ENCODE measurements at places on chromosomes 2 and 18.

DNA sequence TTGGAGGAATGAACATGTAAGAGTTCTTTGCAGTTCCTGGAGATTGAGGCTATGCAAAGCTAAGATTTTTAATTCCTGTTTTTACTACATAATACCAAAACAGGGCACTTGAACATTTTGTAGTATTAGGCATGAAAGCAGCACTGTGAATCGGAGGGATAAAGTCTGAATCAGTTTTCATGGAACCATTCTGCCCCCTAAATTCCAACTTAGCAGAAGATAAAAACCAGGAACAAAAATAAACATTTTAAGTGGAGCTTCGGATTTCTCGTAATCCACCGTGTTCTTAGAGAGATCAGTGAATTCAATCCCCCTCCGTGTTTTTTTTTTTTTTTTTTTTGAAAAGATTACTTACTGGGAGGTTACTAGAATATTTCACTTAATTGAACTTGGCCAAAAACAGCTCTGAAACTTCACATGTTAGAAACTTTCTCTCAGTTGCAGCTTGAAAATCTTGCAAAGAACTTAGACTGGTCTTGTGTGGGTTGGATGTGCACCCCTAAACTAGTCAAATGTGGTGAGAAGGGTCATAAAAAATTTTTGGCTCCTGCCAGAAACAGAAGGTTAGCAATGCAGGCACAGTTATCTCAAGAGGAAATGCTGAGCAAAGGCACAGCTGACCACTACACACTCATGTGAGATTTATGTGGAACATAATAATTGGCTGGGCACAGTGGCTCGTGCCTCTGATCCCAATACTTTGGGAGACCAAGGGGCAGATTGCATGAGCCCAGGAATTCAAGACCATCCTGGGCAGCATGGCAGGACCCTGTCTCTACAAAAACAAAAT, 145.4 kb upstream of the RNF152 start:
- no peak overlapping the region for H3K4me3 ChIP-seq
- H3K4me1 ChIP-seq = peaks cover 35% of the 10 kb centered on the region
- DNase-seq = no peak
- no peaks in the 10 kb centered on the region for H3K36me3 ChIP-seq

DNA sequence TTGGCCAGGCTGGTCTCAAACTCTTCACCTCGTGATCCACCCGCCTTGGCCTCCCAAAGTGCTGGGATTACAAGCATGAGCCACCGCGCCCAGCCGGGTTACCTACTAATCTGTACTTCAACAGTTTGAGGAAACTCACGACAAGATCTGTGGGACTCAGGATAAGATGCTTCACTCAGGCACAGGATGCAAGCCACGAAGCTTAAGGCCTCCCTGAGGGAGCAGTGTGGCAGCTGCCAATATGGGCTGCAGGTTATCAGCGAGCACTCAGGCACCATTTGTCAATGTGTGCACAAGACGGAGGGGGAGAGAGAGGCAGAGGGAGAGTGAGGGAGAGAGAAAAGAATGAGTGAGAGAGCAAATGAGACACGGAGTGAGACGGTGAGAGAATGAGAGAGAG, 173.6 kb upstream of the RAB6C start:
- no peak overlapping the region for H3K4me3 ChIP-seq
- peak; percentile 64 for DNase-seq
- H3K27ac ChIP-seq = no peak overlapping the region

DNA sequence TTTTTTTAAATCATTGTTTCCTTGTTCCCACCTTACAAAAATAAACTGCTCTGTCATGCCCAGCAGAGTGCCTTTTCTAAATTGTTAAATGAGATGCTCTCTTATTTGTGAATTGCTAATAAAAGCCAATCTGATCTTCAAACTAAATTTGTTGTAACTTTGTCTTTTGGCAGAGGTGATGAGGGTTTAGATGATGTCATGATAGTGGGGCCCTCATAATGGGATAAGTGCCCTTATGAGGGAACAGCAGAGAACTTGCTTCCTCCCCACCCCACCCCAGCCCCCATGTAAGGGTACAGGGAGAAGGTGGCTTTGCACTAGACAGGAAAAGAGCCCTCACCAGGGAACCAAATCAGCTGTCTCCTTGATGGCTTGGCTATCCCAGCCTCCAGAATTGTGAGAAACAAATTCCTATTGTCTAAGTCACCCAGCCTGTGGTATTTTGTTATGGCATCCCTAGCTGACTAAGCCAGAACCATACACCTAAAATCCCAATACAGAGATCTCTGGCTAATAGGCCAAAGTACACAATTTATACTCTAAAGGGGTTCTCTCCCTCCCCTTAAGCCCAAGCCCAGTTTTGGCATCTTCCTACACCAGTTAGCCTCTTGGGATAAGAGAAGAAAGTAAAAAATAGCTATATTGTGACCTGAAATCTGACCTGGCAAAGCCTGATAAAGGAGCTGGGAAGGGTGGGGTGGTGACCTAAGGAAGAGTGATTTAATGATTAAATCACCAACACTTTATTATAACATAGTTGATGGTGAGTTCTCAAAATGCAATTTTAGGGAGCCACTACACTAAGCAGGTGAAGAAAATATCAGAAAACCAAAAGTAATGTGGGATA, 40.3 kb upstream of the HNRNPA3 start:
- H3K27me3 ChIP-seq = no peaks in the 10 kb centered on the region
- peaks cover 23% of the 10 kb centered on the region for H3K4me1 ChIP-seq
- no peak overlapping the region for H3K4me3 ChIP-seq
- H3K36me3 ChIP-seq = no peaks in the 10 kb centered on the region
- no peak for DNase-seq
- H3K27ac ChIP-seq = no peak overlapping the region

GRCh38 chr2:64260817-64261216, 116.6 kb upstream of the PELI1 start:
- no peaks in the 10 kb centered on the region for H3K36me3 ChIP-seq
- no peak overlapping the region for H3K4me3 ChIP-seq
- no peak overlapping the region for H3K27ac ChIP-seq
- H3K27me3 ChIP-seq = no peaks in the 10 kb centered on the region

DNA sequence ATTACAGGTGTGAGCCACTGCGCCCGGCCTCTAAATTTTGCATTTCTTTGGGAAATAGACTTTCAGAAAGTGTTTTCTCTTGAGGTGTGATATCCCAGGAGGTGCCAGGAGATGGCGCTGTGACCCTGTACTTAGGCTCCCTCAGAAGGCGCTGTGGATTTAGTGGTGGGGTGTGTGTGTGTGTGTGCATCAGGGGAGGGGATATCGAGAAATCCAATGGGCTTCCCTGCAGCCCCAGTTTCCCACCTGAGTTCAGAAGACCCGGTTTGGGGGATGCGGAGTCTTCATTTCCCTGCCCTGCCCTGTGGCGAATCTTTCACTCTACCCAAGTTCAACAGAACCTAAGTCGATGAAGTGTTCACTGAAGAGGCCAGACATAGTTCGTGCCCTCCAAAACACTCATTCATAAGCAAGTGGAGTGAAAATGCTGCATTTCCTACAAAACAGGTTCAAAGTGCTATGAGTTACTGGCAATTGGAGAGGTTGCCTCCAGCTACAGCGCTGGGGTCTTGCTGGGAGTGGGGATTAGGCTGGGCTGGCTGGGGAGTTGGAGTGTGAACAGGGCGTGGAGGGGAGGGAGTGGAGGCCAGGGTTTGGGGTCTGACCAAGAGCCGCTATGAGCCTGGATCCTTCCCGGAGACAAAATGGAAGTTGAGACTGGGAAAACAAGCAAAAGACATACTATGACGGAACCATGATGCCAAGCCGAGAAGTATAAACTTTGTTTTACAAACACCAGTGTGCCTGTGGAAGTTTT, 6.5 kb upstream of the WNT6 start:
- H3K27me3 ChIP-seq = peaks cover 51% of the 10 kb centered on the region
- H3K36me3 ChIP-seq = no peaks in the 10 kb centered on the region
- no peak overlapping the region for H3K27ac ChIP-seq
- H3K4me3 ChIP-seq = no peak overlapping the region
- peaks cover 23% of the 10 kb centered on the region for H3K4me1 ChIP-seq

GRCh38 chr2:57759822-57760300, 286.7 kb upstream of the VRK2 start:
- no peak overlapping the region for H3K27ac ChIP-seq
- peaks cover 3% of the 10 kb centered on the region for H3K27me3 ChIP-seq
- peaks cover 12% of the 10 kb centered on the region for H3K4me1 ChIP-seq
- DNase-seq = peak; percentile 95
- H3K4me3 ChIP-seq = peak overlapping the region; percentile 58

DNA sequence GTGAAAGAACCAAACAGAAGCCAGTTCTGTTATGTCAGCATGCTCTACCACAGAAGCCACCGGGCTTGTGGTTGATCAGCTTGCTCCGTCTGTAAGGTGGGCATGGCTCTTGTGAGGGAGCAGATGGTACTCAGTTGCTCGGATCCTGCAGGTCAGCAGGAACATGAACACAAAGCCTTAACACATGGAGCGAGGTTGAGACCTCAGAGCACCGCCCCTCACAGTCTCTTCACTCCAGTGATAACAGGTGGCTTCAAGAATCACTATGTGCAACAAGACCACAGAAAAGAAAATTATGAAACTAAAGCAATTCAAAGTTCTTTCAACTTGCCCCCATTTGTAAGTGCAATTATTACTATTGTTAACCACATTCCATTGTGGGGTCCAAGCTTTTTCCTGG, 72.1 kb downstream of the OSBPL6 start:
- H3K4me1 ChIP-seq = no peaks in the 10 kb centered on the region
- H3K27me3 ChIP-seq = no peaks in the 10 kb centered on the region
- DNase-seq = no peak

- peaks cover 55% of the 10 kb centered on the region for H3K27me3 ChIP-seq
- no peaks in the 10 kb centered on the region for H3K4me1 ChIP-seq
- DNase-seq = no peak
- H3K36me3 ChIP-seq = no peaks in the 10 kb centered on the region
- no peak overlapping the region for H3K4me3 ChIP-seq
Observed at GRCh38 chr2:98172951-98173350, 86.0 kb downstream of the VWA3B start.

- no peak overlapping the region for H3K27ac ChIP-seq
- no peak for DNase-seq
- no peak overlapping the region for H3K4me3 ChIP-seq
- H3K4me1 ChIP-seq = no peaks in the 10 kb centered on the region
- H3K27me3 ChIP-seq = peaks cover 75% of the 10 kb centered on the region
Observed at GRCh38 chr18:59286341-59286740, 13.1 kb upstream of the RAX start.

- no peak within 1 kb of the TSS for H3K27ac ChIP-seq
- peaks cover 28% of the 10 kb centered on the region for H3K27me3 ChIP-seq
- peak; percentile 48 for DNase-seq
- no peak within 1 kb of the TSS for H3K4me3 ChIP-seq
- no peaks in the 10 kb centered on the region for H3K36me3 ChIP-seq
Observed at GRCh38 chr2:31217465-31218200, at the start of gene CAPN14. CAPN14 (minus strand) TSS chr2:31217515; CDS start chr2:31205447, 12,068 bp downstream.

GRCh38 chr2:197294260-197294659, 16.3 kb downstream of the ANKRD44 start:
- H3K36me3 ChIP-seq = no peaks in the 10 kb centered on the region
- peaks cover 17% of the 10 kb centered on the region for H3K4me1 ChIP-seq
- no peak overlapping the region for H3K27ac ChIP-seq

DNA sequence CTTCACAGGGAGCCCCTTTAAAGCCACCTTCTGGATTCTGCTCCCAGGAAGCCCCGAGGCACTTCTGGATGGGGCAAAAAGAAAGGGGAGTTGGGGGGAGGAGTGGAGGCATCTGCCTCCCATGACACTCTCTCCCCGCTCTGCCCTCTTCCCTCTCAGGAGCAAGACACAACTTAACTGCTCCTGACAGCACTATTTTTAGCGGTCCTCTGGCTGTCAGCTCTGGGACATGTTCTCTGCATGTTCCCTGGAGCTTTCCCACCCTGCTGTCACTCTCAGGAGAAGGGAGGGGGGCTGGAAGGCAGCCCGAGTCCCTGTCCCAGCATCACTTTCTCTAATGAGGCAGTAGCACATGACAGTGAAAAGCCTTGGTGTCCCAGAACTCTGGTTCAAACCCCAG, 32.3 kb downstream of the PLB1 start:
- no peak overlapping the region for H3K27ac ChIP-seq
- no peaks in the 10 kb centered on the region for H3K4me1 ChIP-seq
- H3K4me3 ChIP-seq = no peak overlapping the region

GRCh38 chr2:227890495-227891079, 19.2 kb downstream of the DAW1 start:
- no peak overlapping the region for H3K4me3 ChIP-seq
- H3K27ac ChIP-seq = no peak overlapping the region
- no peaks in the 10 kb centered on the region for H3K36me3 ChIP-seq
- no peaks in the 10 kb centered on the region for H3K4me1 ChIP-seq
- H3K27me3 ChIP-seq = peaks cover 3% of the 10 kb centered on the region

GRCh38 chr2:201118961-201119854, 3.2 kb downstream of the CFLAR start:
- peak overlapping the region; percentile 98 for H3K27ac ChIP-seq
- H3K4me3 ChIP-seq = peak overlapping the region; percentile 89

- H3K36me3 ChIP-seq = no peaks in the 10 kb centered on the region
- no peaks in the 10 kb centered on the region for H3K4me1 ChIP-seq
- no peak for DNase-seq
- H3K27me3 ChIP-seq = peaks cover 36% of the 10 kb centered on the region
Observed at GRCh38 chr18:6940451-6940850, 177.1 kb downstream of the LAMA1 start.

GRCh38 chr2:55649211-55649610, 31.8 kb upstream of the PPP4R3B start:
- no peak for DNase-seq
- no peak overlapping the region for H3K4me3 ChIP-seq
- H3K27ac ChIP-seq = peak overlapping the region; percentile 11
- H3K36me3 ChIP-seq = peaks cover 15% of the 10 kb centered on the region
- no peaks in the 10 kb centered on the region for H3K27me3 ChIP-seq

DNA sequence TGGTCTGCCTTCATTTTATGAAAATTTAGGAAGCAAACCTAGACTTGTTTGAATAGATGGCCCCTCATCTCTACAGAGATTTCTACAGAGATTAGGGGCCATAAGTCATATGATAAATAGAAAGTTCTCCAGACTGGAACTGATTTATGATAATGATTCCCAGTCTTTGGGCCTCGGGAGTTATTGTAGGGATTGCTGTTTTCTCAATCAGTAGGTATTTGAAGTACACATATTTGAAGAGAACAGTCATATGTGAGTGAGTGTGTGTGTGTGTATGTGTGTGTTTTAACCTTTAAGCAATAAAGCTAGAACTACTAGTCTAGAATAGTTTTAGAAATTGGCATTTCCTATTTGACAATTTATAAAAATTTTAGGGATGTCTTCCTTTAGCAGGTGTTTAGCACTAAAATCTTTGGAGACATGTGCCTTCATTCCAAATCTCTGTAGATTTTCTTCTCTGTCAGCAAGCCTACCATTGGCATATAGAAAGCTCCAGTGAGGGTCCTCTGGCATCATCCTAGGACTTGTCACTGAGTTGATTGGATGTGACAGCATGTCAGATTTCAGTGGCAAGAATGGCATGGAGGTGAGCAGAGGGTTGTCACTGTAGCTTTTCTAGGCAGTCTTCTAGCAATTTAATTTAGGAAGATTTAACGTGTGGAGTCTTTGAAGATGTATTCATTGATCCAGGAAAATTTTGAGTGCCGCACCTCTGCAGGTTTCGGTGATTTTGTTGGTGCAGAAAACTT, 71.2 kb downstream of the MYO1B start:
- no peak overlapping the region for H3K4me3 ChIP-seq
- H3K27me3 ChIP-seq = no peaks in the 10 kb centered on the region
- no peak for DNase-seq
